ENCODE measurements at places on chromosomes 4 and X.

DNA sequence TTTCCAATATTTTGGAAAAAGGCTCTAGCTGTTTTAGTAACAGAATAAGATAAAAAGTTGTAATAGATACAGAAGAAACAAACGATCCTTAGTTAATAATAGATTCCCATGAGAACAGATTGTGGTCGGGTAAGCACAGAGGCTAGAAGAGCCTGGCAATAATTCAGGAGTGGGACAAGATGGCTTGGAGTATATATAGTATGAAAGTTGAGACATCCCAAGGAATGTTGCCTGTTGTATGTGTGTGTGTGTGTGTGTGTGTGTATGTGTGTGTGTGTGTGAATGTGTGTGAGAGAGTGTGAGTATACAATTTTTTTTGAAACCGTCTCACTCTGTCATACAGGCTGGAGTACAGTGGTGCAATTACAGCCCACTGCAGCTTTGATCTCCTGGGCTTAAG is 150.7 kb downstream of the PDGFC start:
- no peak for DNase-seq

- DNase-seq: no peak
Measured at GRCh38 chr4:158968961-158969360, 133.9 kb upstream of the RAPGEF2 start.

DNA sequence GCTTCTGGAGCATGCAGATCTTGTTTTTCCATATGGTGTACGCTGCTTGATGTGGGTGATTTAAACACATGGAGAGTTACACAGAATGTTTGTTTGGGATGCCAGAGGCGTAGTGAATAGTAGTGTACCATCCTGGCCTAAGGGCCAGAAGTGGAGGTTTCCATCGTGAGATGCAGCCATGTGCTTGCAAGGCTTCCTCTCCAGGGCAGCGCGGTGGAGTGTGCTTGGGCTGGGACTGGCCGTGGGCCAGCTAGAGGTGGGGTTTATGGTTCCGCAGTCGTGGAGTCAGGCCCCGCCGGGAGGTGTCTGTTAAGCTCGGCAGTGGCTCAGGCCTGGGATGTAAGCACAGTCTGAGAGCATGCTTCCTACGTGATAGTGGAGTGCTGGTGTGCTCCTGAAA is 14.0 kb downstream of the STOX2 start:
- no peak for DNase-seq

GRCh38 chr4:110617075-110617640 is 5.7 kb downstream of the PITX2 start:
- no peak for DNase-seq

DNA sequence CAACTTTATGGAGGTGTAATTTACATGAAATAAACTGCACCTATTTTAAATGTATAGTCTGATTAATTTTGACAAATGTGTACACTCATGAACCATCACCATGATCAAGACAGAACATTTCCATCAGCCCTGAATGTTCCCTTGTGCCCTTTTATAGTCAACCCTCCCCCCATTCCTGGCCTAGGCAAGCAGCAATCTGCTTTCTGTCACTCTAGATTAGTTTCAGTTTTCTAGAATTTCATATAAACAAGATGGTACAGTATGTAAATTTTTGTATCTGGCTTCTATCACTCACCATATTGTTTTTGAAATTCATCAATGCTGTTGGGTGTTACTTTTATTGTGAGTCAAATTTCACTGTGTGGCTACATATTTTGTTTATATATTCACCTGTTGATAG is 234.2 kb upstream of the RPS6KA3 start:
- no peak for DNase-seq

GRCh38 chr4:78553529-78554060 is 2.0 kb downstream of the ANXA3 start:
- no peak for DNase-seq

DNA sequence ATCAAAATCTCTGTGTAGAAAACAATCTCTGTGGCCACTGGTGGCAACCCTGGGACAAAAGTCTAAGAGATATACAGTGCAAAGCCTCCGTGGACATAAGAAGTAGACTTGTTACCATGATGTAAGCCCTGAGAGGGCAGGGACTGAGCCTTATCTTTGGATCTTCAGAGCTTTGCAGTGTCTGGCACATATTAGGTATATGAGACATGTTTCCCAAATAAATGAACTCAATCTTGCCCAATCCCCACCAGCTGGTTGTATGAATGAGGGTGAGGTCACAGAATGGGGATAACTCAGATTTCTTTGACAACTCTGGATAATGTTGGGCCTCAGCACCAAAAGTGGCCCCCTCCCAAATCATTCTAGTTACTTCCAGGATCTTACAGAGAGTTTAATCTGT is 511.4 kb upstream of the DIPK2B start:
- no peak for DNase-seq

- DNase-seq: no peak
Measured at GRCh38 chr4:157739242-157739641, 433.6 kb downstream of the GASK1B start.
